ENCODE measurements at places on chromosomes 5 and 9.

DNA sequence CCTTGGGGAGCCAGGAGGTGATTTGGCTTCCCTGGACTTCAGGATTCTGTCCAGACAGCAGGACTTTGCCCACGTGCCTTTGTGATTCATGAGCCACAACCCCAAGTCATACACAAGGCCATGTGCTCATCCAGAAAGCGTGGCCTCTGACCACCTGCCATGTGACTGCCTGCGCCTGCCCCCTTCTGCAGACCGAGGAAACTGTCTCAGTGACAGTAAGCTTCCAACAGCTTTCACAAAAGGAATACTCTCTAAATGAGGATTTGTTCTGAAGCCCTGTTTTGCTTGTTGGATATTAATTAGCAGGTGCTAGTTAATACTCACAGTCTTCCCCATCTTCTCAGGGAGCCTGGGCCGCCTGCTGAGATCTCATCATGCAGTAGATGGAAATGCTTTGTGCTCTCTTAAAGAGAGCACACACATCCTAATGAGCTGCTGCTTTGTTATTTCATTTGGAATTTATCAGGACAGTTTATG is 36.9 kb upstream of the ANGPTL2 start:
- DNase-seq: peak; percentile 59

DNA sequence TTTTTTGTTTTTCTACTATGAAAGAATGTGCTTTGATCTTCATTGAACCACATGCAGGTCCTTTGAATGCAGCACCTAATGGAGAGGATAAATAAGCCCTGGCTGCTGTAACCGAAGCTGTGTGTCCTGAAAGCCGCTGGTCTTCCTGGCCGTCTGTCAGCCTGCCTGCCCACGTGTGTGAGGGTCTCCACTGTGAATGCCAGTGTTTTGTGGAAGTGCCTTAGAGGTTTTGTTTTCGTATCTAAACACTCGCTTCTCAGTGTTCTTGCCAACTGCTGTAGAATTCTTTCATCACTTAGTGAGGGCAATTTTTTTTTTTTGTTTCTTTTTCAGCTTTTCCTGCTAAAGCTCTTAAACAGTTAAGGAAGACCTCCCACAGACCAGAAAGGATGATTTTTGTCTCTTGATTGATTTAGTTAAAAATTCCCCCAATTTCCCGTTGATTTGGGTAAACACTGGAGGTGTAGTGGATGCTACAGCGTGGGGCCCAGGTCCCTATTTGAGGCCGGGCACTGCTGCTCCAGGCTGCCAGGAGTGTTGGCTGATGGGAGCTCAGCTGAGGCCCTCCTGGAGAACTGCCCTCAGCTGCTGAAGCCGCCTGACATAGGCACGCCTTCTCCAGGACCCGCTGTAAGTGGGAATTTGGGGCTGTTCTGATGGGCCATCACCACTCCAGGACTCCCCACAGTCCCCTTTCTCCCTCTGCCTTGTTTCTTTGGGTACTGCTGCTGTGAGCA is 29.2 kb upstream of the PTCH1 start:
- no peak for DNase-seq

DNA sequence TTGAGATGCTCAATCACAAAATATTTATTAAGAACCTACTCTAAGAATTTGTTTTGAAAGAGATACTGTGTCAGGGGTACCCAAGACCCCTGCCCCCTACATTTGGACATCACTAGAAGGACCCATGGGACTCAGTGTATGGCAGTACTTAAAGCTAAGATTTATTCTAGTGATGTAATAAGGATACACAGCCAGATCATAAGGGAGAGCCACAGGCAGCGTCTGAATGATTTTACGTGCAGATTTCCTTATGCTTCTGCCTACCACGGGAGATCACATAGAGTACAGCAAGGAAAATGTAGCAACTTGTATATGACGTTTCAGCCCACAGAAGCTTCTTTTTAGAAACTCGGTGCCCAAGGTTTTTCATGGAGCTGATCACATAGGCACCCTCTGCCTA is 172.9 kb downstream of the DEPDC1B start:
- DNase-seq: no peak

- DNase-seq: no peak
Measured at GRCh38 chr5:160846642-160847041, 5.4 kb downstream of the ATP10B start.

DNA sequence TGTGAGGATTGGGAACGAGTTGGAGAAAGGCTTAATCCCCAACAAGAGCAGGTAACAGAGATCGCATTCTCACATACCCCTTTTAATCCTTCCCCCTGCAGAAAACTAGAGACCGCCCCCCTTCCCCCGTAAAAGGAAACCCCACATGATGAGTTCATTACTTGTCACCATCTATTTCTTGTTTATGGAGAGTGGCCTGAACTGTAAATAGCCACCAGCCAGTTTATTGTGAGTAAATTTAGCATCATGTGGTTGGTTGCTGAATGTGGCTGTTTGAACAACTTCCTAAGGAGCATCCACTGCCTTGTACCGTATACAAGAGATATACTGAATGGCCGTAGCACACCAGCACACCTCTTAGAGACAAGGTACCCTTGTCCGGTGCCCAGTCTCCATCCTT is 62.1 kb downstream of the TJP2 start:
- DNase-seq: no peak

DNA sequence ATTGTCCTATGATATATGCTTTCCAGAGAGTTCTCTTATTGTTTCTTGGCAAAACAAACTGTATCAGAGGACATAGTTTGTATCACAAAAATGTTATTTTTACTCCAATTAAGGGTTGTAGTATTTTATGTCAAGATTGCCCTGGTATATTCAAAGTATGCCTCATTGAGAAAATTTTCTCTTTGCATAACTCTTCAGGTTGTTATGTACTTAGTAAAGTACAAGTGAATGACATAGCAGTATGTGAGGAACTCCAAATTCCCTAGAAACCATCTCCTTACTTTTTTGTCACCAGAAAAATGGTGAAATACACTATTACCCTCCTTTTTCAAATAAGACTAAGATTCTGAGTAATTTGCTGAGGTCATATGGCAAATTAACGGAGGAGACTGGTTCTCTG is 355.3 kb downstream of the NFIB start:
- DNase-seq: no peak

DNA sequence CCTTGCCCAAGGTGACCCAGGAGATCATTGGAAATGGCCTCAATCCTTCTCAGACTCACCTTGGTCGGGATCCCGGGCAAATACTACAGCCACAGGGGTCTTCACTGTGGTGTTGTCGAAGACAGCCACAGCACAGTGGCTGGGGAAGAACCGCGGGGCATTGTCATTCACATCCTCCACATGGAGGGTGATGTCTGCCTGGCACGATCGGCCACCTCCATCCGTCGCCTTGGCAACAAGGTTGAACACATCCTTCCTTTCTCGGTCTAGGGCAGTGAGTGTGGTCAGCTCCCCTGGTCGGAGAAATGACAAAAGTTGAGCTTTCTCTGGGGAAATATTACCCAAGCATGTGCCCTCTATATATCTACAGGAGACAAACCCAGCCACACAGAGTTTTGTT is 56.8 kb downstream of the FAT2 start:
- DNase-seq: no peak

GRCh38 chr9:99371376-99371775 is 149.3 kb downstream of the SEC61B start:
- no peak for DNase-seq

- DNase-seq: no peak
Measured at GRCh38 chr5:37054391-37054790, 177.8 kb downstream of the NIPBL start.

GRCh38 chr5:177447611-177448243 is 1.1 kb downstream of the PRR7 start:
- no peak for DNase-seq

DNA sequence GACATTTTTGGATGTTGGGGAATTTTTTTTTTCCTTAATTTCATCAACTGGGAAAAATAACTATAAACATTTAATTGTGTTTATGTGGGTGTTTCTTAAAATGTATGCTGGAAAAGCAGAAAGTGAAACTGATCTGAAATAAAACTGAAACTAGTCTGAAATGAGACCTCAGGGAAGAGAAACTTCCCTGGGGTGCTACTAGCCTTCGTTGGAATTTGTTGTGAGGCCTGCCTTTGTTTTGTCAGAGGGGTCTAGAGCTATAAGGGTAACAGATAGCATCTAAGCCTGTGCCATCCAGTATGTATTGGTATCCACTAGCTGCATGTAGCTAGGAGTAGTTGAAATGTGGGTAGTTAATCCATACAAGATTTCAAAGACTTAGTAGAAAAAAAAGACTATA is 10.4 kb downstream of the ZNF618 start:
- no peak for DNase-seq

- DNase-seq: no peak
Measured at GRCh38 chr5:75681125-75681830, 36.0 kb downstream of the POC5 start.

GRCh38 chr5:127824126-127824525 is 120.9 kb downstream of the CCDC192 start:
- no peak for DNase-seq

DNA sequence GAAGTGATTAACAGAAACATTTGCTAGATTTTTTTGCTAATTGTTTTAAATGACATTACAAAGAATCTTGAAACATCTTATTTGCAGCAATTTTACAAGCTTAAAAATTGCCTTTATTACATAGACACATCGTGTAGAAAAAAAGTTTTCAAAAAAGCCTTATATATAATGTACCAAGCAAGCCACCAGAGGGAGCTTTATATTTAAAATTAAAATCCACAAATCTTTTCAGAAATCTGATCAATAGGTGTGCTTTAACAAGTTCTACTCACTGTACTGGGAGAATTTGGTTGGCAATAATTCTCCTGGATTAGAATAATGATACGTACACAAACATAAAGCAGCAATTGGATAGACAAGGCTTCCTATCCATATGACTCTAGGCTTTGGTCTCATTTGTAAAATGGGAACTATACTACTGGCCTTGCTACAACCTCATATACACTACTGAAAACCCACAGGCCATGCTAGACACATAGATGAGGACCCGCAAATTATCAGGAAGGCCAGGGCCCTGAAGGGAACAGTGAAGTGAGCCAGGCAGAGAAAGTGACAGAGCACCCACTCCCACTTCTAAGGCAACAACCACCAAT is 4.8 kb downstream of the PSMB7 start:
- no peak for DNase-seq

DNA sequence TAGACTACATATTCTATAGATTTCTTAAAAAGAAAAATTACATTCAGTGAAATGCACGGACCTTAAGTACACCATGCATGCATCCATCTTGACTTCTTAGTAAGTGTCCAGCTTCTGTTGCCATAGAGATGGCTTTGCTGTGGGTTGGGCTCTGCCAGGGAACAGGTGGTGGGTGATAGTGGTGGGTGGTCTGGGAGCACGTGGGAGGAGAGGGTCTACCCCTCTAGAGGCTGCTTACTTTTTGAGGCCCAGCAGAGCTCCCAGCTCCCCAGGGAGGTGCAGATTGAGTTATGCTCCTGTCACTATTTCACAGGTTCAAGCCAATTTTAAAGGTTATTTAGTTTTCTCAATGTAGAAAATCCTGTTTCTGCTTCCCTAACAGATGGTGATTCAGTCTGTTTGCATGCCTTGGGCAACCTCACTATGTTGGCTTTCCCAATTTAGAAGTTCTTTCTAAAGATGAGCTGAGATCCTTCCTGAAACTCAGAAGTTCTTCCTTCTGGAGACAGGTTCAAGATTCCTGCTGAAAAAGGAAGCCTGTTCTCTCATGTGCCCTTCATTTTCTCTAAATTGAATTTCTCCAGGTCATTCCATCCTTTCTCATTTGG is 107.4 kb upstream of the LHFPL2 start:
- no peak for DNase-seq

- no peak for DNase-seq
Measured at GRCh38 chr9:73038089-73038509, 85.2 kb upstream of the ALDH1A1 start.

GRCh38 chr9:89919171-89919681 is 314.4 kb downstream of the GADD45G start:
- DNase-seq: no peak

GRCh38 chr5:169519358-169519757 is 64.2 kb upstream of the SPDL1 start:
- no peak for DNase-seq

DNA sequence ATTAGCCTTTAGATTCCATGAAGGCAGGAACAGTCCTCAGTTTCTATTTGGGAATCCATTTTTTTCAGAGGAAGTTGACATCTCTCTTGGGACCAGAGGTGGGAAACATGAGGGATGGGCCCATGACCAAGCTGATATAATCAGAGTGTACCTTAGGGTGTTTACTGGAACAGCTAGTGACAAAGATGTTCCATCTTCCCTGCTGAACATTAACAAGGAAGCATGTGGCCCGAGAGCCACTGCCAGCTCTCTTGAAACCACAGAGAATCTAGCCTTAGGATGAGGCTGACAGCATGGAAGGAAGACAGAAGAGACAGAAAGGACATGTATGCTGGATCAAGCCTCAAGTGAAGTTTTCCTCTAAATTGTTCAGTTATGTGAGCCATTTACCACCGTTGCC is 16.0 kb downstream of the AQP3 start:
- no peak for DNase-seq

DNA sequence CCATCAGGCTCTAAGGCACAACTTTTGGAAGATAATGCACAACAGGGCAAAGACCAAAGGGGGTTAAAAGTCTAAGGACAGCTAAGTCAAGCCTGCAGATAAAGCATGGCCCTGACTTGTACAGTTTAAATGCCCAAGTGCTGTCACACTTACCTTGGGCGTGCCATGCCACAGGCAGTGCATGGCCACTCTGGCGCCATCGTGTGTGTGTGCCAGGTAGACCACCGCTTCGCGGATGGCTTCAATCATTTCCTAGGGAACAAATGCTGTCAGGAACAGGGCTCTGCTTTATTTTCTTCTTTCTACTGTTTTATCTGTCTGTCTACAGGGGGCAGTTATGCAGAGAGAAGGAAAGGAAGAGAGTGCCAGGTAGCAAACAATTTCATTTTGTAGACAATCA is 19.3 kb downstream of the PUM3 start:
- no peak for DNase-seq

- DNase-seq: peak; percentile 28
Measured at GRCh38 chr9:1979741-1980367, 35.3 kb upstream of the SMARCA2 start.

DNA sequence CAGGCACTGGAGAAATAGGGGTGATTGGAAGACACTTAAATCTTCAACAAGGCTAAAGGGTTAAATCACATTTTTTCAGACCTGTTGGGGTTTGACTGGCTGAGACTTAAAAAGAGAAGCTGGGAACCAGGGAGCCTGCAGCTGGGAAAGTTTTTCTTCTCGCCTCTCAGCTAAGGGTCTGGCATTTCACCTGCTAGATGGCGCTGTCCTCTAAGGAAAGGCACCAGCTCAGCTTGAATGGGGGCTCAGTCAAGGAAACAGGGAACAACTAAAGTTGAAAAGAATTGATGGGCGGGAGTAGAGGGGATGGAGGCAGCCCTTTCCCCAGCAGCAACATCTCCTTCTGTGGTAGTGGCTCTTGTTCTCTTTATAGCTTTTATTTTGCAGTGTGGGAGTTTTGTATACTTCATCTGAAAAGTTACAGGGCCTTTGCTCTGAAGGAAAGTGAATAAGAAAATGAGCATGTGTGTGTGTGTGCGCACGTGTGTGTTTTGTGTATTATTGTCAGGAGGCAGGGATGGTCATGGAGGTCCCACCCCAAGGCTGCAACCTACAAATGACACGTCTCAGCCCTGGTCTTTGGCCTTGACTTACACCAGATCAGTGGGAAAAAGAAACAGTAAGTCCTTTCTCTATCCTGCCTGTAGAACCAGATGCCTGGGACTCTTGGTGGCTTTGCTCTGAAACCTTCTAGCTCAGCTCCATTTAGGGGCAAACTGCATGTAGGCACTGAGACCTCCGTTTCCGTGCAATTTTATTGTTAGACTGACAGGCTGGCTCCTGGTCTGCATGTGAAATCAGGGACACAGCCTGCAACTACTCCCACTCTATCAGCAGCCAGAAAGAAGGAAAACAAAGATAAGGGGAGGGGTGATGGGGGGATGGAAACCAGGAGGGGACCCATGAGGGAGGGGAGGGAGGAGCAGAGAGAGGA is 316.2 kb upstream of the CLINT1 start:
- DNase-seq: peak; percentile 31

All from non-pigmented ciliary epithelial cell (primary cell).